Activated naive CD4-positive, alpha-beta T cell (primary cell): ENCODE measurements at places on chromosomes 16 and 17.

DNA sequence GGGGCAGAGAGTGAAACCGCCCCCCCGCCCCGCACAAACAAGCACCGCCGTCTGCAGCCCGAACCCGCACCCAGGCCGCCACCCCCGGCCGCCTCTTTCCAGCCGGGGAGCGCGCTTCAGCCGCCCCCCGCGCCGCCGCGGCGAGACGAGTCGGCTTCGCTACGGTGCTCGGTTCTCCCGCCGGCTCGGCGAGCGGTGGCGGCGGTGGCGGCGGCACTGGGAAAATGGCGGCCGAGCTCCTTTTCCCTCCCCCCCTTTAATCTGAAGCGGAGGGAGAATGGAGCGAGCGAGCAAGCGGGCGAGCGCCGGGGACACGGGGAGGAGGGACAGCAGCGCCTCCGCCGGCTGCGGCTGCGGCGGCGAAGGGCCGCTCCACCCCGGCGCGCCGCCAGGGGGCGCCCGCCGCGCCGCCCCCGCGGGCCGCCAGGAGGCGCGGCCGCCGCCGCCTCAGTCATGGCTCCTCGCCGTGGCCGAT, at the start of gene KANSL1:
TSS of gene KANSL1 (minus strand) at position 279 of the 475 bp plus-strand sequence. CDS start 21,286 bp downstream, outside the sequence.
- peak; percentile 54 for DNase-seq

GRCh38 chr17:65698381-65699061, 137.1 kb upstream of the AXIN2 start:
- DNase-seq = no peak

GRCh38 chr17:53724726-53725125, 98.0 kb upstream of the KIF2B start:
- DNase-seq = no peak

GRCh38 chr16:73205153-73205886, 157.4 kb upstream of the ZFHX3 start:
- DNase-seq = no peak

GRCh38 chr17:29383686-29384085, 6.5 kb upstream of the TAOK1 start:
- DNase-seq = no peak

DNA sequence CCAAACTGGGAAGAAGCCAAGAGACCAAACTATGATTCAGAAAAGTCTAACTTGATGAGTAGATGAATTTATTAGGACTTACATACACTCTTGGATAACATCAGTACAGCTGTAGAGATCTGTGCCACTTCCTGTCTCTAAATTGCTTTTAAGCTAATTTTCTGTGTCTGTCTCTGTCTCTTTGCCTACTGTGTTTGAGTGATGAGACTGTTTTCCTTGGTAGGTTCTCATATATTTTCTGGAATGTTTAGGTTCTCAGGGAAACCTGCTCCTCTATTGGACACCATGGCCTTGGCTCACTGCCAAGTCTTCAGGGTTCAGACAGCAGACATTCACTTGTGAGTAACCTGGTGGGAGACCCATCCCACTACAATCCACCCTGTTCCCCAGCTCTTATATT, 103.5 kb upstream of the KIF2B start:
- DNase-seq = no peak

- no peak for DNase-seq
These were observed 181.8 kb upstream of the CIBAR2 start for GRCh38 chr16:85293904-85294642.

- no peak for DNase-seq
These were observed 45.8 kb downstream of the RTN4RL1 start for GRCh38 chr17:1979182-1979985.

- no peak for DNase-seq
These were observed 21.4 kb downstream of the GGNBP2 start for GRCh38 chr17:36566081-36566480.

- DNase-seq = no peak
These were observed 30.4 kb upstream of the PAFAH1B1 start for GRCh38 chr17:2563061-2563460.

DNA sequence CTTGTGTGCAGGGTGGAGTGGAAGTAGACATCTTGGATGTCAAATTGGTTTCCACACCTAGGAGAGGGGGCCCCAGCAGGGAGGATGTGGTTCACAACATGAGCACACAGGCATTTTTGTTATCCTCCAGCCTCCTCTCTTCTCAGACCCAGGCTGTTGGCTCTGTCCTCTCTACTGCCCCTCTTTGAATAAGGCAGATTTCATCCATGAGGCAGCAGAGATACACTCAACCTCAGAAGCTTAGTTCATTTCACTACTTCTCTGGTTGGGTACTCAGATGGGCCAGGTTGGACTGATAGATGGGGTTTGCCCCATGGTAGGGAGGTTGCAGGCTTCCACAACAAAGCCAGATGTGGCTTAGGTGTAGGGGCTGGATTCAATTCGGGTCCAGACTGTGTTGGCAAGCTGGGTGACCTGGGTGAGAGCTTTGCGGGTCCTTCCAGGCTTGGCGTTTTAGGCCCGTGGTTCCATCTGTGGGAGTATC, 22.2 kb upstream of the NFATC3 start:
- DNase-seq = no peak

DNA sequence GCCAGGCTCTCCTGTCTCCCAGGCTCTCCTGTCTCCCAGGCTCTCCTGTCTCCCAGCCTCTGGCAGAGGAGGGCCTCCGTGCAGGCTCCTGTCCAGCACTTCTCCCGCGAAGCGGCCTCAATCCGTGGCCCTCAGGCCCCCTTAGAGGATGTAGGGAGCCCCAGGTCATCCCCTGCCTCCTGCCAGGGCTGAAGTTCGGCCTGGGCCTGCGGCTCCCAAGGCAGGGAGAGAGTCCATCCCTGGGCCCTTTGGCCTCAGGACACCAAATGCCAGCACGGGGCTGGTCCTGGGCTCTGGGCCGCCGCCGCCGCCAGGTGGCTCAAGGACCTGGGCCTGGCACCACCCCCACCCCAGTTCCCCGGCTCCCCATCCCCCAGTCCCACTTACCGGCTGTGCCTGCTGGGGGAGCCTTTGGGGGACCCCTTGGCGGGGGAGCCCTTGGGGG, 370 bp downstream of the EVPL start:
- DNase-seq = no peak

DNA sequence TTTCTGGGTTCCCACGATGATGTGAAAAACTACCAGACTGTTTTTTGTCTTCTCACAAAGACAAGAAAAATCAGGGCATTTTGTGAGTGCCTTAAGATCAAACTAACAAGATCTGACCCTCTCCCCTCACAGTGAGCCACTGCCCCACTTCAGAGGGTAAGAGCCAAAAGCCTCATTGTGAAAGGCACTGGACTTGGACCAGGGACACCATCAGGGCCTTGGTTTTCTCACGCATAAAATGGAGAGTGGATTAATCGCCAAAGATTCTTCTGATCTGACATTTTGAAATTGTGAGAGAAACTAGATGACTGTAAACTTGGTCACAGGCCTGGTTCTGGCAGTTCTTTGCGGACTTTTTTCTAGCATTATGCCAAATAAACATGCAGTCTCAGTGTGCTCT, 21.0 kb upstream of the ENDOV start:
- no peak for DNase-seq

GRCh38 chr17:82565551-82565950, 46.0 kb downstream of the FOXK2 start:
- no peak for DNase-seq

DNA sequence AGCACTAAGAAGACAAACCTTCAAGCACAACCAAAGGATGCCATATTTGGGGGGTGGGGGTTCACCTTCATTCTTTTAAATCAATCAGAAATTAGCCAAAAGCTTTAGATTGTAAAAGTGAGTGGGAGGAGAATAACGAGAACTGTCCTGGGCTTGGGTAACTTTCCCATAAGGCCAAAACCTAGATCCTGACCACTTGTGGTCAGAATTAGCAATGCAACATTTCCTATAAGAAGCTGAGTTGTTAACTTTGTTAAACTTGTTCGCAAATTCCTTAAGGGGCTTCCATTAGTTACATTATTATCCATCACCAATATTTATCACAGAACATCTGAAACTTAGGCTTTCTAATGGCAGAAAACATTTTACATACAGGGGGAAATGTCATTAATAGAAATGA, 25.1 kb downstream of the STAT5B start:
- no peak for DNase-seq

GRCh38 chr16:14172200-14172809, 101.2 kb downstream of the MRTFB start:
- DNase-seq = no peak

DNA sequence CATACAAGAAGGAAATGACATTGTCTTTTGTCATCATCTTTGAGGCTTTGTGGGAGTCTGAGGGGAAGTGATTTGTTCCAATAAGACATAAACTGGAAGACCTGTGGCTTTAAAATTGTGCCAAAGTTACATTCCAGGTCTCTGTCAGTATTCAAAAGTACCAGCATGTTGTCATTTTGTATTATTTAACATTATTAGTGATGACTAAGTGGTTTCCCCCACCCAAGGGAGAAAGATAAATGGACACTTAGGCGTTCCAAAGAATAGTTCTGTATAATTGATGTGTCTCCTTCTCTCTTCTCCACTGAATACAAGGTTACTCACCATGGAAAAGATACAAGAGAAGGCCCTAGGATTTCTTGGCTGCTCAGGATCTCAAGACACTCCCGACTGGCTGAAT, 3.8 kb downstream of the CFAP97D1 start:
- DNase-seq = no peak

- no peak for DNase-seq
These were observed 11.4 kb downstream of the C16orf95 start for GRCh38 chr16:87305505-87306391.

DNA sequence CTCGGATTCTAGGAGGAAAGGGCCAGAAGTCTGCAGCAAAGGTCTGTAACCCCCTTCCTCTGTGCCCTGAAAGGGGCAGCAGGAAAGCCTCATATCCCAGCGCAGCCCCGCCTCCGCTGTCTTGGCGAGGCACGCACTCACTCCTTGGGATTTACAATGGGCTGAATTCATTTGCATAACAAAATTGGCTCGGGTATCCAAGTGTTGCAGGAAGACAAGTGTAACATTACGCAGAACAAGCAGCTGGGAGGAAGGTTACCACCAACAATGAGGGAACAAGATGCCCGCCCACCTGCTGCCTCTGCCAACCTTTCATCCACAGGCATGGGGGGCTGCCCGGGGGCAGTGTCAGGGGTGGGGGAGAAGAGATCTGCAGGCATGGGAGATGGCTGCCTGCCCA, 130.4 kb downstream of the MRM1 start:
- DNase-seq = no peak

DNA sequence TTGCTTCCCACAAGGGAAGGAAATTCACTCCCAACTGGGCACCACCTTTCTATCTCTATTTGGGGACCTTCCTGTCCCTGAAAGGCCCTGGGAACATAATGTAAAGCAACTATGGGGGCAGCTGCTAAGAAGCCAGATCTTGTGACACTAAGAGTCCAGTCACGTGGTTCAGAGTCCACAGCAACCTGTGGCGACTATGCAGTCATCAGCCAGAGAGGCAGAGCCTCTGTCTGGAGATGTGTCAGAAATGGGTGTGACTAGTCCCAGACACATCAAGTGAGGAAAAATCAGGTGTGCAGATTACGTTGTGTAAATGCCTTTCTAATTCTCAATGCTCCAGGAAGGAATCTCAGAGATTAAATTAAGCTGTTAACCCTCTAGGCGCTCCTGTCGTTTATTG, 26.6 kb upstream of the SKAP1 start:
- no peak for DNase-seq

DNA sequence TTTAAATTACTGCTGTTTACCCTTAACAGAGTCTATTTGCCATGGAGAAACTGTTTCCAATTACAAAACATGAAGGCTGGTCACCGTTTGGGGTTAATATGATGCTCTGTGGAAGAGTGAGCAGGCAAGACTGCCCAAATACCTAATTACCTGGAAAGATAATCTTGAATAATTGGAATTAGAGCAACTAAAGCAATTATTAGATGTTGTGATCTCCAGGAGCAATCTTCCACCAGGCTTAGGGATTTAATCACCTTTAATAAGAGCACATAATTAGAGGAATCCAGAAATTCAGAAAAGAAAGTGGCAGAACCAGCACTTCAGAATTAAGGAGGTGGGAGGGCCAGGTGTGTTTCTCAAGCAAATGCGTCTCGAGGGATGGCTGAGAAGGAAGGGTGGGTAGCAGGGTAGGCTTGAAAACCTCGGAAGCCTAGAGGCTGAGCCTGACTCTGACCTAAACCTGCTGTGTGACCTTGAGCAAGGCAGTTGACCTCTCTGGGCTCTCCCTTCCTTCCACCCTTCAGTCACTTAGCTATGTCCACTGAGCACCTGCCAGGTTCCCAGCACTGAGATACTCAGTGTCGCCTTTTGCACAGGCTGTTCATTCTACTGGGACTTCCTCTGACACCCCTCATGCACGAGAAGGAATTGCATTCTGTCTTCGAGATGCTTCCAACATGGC, 113.2 kb downstream of the GSG1L start:
- DNase-seq = no peak

- no peak for DNase-seq
These were observed 34.7 kb upstream of the HNF1B start for GRCh38 chr17:37779554-37779953.

GRCh38 chr17:76735586-76736348, 1.4 kb downstream of the SRSF2 start:
- DNase-seq = no peak

DNA sequence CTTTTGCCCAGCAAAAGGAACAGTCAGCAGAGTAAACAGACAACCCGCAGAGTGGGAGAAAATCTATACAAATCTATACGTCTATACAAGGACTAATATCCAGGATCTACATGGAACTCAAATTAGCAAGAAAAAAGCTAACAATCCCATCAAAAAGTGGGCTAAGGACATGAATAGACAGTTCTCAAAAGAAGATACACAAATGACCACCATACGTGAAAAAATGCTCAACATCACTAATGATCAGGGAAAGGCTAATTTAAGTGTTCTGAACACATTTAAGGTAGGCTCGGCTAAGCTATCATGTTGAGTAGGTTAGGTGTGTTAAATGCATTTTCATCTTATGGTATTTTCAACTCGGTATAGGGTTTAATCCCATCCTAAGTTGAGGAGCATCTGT, 598.0 kb downstream of the WWOX start:
- no peak for DNase-seq

GRCh38 chr17:73261617-73261951, at the start of gene CPSF4L:
Gene CPSF4L (minus strand): TSS chr17:73261880. CDS start chr17:73261818, 62 bp downstream.
- no peak for DNase-seq

DNA sequence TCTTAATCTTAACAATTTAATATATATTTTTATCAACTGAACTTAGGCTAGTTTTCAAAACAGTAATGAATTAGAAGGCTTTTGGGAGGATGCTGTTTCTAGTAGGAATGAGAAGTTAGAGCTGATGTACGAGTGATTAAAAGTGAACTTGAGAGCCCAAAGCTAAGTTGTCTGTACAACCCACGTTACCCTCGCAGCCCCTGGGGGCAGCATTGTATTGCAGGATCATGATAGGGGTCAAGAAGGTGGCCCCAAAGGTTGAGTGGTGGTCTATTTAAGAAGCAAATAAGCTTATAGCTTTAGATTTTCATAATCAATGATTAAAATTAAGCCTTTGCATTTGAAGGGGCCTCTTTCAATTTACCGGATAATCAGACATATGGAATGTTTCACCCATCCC, 33.7 kb upstream of the ALDH3A2 start:
- no peak for DNase-seq
